A549 treated with AZD2906 at 1 μM for 4 hours (cell line): ENCODE measurements at places on chromosomes 2 and 18. TPM values are rescaled to one million over a fixed set of nuclear protein-coding genes. Genes with fewer than 3 reads are reported as not detected.

MFF gene
- 94.2 to 104 TPM (median 100 TPM) in 5 replicates for total RNA-seq

TTN gene
- under 0.01 to 0.05 TPM (median 0.01 TPM) in 5 replicates for total RNA-seq

AQP12A gene
- not detected in 5 replicates for total RNA-seq

EPB41L3 gene
- total RNA-seq, result 0.02 to 0.43 TPM (median 0.17 TPM) in 5 replicates

LCT gene
- total RNA-seq, result 0.03 to 0.08 TPM (median 0.04 TPM) in 4 of 5 replicates, not detected in the other

TEKT4 gene
- not detected in 5 replicates for total RNA-seq

RBM44 gene
- 0.10 to 0.23 TPM (median 0.16 TPM) in 5 replicates for total RNA-seq

CIB4 gene
- total RNA-seq, result 0.17 to 0.19 TPM in 2 of 5 replicates, not detected in the others
